NCI-H2081 treated with DMSO at 0.1 percent for 48 hours (cell line): ENCODE measurements at places on chromosomes 5 and 9.

DNA sequence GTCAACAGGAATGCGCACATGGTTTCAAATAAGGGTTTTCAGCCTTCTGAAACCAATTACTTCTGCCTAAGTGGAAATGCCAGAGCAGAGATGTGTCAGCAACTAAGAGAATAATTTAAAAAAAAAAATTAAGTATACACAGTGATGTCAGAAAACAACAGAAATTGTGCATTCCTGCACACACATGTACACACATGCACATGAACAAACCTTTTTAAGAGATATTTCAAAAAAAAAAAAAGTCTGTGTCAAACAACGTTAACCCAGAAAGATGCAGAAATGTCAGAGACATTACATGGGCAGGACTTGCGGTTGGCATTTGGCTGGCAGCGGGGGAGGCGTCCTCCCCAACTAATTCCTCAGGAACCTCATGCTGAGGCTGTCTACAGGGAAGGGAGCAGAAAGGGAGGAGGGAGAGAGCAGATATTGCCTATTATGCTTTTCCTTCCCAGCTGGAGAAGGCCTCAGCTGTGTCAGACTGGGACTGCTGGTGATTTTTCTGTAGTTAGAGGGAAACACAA lies 536.9 kb upstream of the WWC1 start:
- DNase-seq, result no peak

GRCh38 chr9:111916234-111916645 lies 19.6 kb downstream of the UGCG start:
- DNase-seq, result no peak

DNA sequence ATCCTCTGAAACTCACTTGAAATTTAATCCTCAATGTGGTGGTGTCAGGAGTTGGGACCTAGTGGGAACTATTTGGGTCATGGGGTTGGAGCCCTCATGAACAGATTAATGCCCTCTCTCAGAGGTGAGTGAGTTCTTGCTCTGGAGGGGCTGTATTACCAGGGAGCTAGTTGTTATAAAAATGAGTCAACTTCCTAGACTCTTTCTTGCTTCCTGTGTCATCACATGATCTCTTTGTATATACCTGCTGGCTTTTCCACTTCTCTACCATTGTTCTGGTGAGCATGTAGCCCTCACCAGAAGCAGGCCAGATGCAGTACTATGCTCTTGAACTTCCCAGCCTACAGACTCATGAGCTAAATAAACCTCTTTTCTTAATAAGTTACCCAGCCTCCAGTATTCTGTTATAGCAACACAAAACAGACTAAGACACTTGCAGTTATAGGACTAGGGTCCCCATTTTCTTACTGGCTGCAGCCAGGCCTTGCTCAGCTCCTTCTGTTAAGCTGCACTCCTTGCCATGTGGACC lies 127.5 kb downstream of the SUSD1 start:
- no peak for DNase-seq

- DNase-seq, result no peak
Observed at GRCh38 chr9:137757613-137758029, 120.0 kb upstream of the CACNA1B start.

- DNase-seq, result no peak
Observed at GRCh38 chr5:161299053-161299452, 247.5 kb downstream of the GABRB2 start.
